ENCODE measurements at places on chromosomes 13 and 19.

GRCh38 chr19:34452723-34453122 lies 24.5 kb downstream of the UBA2 start:
- DNase-seq: no peak

- no peak for DNase-seq
Measured at GRCh38 chr19:5232798-5233505, 107.7 kb downstream of the PTPRS start.

- DNase-seq: no peak
Measured at GRCh38 chr19:34577531-34578101, 96.1 kb downstream of the WTIP start.

GRCh38 chr19:39878398-39878797 lies 32.2 kb upstream of the FBL start:
- DNase-seq: no peak

GRCh38 chr13:23567906-23568460 lies 2.2 kb upstream of the TNFRSF19 start:
- no peak for DNase-seq

DNA sequence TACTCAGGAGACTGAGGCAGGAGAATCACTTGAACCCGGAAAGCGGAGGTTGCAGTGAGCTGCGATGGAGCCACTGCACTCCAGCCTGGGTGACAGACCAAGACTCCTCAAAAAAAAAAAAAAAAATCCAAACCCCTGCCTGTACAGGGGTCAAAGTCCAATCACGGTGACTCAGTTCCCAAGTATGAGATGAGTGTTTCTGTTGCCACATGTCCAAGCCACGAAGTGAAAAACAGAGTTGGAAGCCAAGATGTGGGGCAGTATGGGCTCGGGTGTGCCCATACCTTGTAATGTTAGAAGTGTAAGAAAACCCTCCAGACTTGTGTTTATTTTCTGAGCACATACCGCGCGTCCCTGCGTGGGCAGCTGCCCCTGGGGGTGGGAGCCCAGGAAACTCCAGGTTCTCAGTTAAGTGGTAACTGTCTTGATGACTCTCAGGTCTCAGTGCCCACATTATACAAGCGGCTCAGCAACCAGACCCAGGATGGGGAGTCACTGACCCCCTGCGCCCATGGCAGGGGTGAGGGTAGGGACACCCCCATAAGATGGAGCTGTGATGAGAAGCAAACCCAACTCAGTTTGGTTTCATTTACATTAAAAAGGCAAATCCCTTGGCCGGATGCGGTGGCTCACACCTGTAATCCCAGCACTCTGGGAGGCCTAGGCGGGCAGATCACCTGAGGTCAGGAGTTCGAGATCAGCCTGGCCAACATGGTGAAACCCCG lies 1.2 kb upstream of the GPX4 start:
- DNase-seq: no peak

- DNase-seq: no peak
Measured at GRCh38 chr19:50830266-50831025, 2.9 kb downstream of the KLK15 start.

GRCh38 chr13:88124142-88124541 lies 453.0 kb downstream of the SLITRK5 start:
- no peak for DNase-seq

GRCh38 chr13:97849305-97849704 lies 104.2 kb upstream of the IPO5 start:
- no peak for DNase-seq

GRCh38 chr13:93637852-93638251 lies 411.2 kb downstream of the GPC6 start:
- DNase-seq: no peak

GRCh38 chr19:6590827-6591319 lies at the start of gene CD70:
TSS of gene CD70 (minus strand) at chr19:6591150. CDS start at chr19:6591002, 148 bp downstream.
- DNase-seq: peak; percentile 39

GRCh38 chr19:53867225-53868090 lies at the start of gene MYADM:
TSS of gene MYADM (plus strand) at chr19:53867883. CDS start at chr19:53873530, 5,647 bp downstream.
- DNase-seq: peak; percentile 99

GRCh38 chr19:11378319-11379189 lies 4.1 kb downstream of the SWSAP1 start:
- DNase-seq: peak; percentile 50

GRCh38 chr13:99230991-99231390 lies 27.2 kb downstream of the GPR18 start:
- no peak for DNase-seq

GRCh38 chr13:31437975-31438374 lies 238.2 kb downstream of the B3GLCT start:
- DNase-seq: no peak

DNA sequence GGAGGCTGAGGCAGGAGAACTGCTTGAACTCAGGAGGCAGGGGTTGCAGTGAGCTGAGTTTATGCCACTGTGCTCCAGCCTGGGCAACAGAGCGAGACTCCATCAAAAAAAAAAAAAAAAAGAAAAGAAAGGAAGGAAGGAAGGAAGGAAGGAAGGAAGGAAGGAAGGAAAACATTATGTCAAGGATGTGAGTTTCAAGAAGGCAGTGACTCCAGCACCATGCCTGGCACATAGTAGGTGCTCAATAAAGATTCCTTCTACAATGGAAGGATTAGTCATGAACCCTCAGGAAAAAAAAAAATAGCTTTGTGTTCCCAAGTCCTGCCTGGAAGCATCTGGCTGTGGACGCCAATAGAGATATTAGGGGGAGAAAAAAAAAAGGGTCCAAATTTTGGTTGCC lies 10.1 kb upstream of the ZNRF4 start:
- no peak for DNase-seq

DNA sequence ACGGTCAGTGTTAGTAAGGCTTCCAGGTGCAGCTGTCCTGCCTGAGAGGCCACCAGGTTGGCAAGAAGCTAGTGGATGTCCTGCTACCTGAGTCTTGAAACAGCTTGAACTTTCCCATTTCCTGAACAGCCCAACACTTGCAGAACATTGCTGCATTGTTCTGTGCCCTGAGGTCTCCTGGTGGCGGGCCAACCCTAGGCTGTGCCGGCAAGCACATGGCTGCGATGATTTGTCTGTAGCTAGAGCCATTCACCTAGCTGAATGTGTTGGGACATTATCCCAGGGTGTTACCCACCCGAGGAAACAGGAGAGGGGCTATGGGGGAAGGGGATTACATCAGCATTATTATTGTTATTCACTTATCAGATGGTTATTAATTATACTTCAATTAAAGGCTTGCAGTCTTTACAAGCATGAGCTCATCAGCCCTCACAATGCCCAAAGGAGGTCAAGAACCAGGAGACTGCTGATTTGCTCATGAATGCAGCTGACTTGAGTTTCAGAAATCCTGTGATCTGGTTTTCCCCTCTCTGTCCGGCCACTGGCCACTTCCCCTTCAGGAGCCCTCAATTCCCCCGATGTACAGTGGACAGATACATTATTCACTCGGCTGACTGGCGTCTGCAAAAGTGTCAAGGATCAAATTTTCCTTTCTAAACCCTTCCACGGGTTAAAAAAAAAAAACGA lies 187.6 kb upstream of the TSC22D1 start:
- no peak for DNase-seq

DNA sequence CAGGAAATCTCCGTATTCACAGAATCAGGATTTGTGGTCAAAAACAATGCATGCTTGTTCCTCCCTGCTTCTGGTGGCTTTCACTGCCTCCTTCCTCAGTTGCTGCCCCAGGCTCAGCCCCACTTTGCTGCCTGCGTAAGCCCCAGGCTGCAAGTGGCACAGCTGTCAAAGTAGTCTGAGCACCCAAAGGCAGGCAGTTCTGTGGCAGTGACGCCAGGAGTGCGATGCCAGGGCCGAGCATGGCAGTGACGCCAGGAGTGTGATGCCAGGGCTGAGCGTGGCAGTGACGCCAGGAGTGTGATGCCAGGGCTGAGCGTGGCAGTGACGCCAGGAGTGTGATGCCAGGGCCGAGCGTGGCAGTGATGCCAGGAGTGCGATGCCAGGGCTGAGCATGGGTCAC lies 77.3 kb upstream of the GPR183 start:
- no peak for DNase-seq

DNA sequence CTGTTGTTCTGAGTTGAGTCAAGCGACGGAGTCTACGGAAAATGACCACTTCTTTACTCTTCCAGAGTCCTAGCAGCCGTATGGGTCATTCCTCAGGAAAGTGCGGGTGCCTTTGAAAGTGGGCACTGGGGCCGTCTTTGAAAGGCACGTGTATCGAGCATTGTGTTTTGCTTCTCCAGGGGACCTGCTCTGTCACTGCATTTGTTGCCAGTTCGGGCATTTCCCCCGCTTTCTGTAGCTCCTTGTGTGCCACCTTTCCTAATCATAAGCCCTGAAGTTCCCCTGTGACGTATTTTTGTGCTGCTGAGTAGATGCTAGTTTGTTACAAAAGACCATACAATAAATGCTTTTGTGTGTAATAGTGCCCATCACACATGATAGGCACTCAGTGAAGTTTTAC lies 24.4 kb downstream of the SPATA13 start:
- no peak for DNase-seq

GRCh38 chr13:28413999-28414398 lies 80.9 kb downstream of the FLT1 start:
- no peak for DNase-seq

DNA sequence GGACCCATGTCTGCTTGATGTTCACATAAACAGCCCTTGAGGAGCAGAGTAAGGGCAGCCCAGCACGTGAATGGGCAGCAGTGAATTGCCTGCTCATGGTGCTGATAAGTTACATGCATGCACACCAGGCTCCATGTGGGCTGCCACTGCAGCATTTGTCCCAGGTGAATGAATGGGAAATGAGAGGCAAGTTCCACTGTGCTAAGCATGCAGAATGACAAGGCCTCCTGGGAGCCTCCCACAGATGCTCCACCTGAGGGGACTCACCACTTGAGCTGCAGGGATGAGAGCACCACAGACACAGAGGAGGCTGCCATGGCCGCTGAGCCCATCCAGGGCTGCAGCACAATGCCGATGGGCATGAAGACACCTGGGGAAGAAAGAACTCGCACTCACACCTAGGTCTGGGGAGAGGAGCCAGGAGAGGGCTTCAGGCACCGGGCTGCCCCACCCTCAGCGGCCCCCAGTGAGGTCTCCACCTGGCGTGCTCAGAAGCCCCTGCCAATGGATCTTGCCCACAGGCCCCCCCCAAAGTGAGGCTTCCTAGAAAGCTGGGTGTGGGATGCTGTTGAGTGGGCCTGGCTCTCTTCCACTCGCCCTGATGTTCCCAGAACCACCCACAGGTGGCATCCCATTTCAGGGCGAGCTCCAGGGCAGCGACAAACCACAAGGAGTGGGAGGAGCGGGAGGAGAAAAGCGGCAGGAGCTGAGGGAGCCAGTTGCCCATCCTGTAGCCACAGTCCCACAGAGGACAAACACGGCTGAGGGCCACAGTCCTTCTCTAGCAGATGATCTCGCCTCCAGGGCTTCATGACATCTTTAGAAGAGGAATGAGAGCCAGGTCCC lies 73.8 kb downstream of the CCDC70 start:
- no peak for DNase-seq

DNA sequence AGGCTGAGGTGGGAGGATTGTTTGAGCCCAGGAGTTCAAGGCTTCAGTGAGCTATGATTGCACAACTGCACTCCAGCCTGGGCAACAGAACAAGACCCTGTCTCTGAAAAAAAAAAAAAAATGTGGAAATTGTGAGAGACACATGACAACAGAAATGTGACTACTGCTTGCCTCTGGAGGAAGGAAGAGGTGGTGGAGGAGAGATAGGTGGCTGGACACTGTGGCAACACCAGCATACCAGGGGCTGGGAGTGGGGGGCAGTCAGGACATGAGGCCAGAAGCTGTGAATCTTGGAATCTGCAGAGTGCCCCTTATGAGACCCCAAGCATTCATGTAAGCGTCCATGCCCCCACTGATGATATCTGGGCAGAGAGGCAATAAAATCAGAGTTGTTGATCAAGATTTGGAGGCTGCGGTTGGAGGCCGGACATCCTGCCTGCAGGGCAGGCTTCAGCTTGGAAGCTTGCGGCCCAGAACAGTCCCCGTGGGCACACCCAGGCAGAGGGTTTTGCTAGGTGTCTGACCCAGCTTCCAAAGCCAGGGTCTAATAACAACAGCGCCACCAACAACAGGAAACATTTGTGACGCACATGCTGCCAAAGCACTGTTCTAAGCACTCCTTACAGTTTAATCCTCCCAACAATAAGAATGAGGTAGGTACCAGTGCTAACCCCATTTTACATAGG lies 16.9 kb downstream of the FAM187B start:
- no peak for DNase-seq

GRCh38 chr13:66528180-66528579 lies 702.0 kb downstream of the PCDH9 start:
- DNase-seq: no peak

GRCh38 chr13:111394211-111394922 lies 73.9 kb downstream of the TEX29 start:
- no peak for DNase-seq

- no peak for DNase-seq
Measured at GRCh38 chr13:33911521-33911920, 93.6 kb downstream of the RFC3 start.

GRCh38 chr19:30204721-30205120 lies 167.5 kb upstream of the ZNF536 start:
- no peak for DNase-seq

DNA sequence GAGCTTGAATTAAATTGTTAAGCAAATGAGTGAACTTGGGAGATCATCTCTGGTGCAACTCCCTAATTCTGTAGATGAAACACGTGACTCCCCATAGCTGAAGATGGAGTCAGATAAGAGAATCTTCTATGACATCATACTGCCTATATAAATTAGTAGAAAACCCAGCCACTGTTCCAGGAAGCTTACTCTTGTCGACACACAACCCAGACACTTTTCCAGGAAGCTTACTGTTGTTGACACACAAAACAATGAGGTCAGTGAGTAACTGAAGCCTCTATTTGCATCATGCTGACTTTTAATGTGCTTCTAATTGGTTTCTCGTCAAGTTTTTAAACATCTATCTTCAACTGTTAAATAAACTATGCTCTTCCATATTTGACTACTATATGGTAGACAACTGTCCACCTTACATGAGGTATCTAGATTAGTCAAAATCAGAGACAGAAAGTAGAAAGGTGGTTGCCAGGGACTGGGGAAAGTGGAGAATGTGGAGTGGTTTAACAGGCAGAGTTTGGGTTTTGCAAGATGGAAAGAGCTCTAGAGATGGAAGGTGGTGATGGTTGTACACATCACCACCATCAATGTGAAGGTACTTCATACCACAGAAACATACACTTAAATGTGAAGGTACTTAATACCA lies 168.2 kb downstream of the FGF14 start:
- DNase-seq: no peak

GRCh38 chr13:89076622-89077021 lies 1405.5 kb downstream of the SLITRK5 start:
- DNase-seq: no peak

GRCh38 chr13:33205804-33206221 lies 79.7 kb downstream of the STARD13 start:
- peak; percentile 77 for DNase-seq

- peak; percentile 26 for DNase-seq
Measured at GRCh38 chr13:102555914-102556553, 40.8 kb upstream of the TPP2 start.

Data from muscle of back (tissue), 13 donors.